ENCODE measurements at places on chromosomes 7 and 10. TPM values are rescaled to one million over a fixed set of nuclear protein-coding genes. Genes with fewer than 3 reads are reported as not detected.

The CLCN1 gene
- 0.12 TPM for total RNA-seq

The PTER gene
- 7.9 TPM for total RNA-seq

The NCF1 gene
- not detected for total RNA-seq

The CALHM3 gene
- total RNA-seq: 20.3 TPM

The SLIT1 gene
- 55.7 TPM for total RNA-seq

The LRRC18 gene
- total RNA-seq: not detected

DNA sequence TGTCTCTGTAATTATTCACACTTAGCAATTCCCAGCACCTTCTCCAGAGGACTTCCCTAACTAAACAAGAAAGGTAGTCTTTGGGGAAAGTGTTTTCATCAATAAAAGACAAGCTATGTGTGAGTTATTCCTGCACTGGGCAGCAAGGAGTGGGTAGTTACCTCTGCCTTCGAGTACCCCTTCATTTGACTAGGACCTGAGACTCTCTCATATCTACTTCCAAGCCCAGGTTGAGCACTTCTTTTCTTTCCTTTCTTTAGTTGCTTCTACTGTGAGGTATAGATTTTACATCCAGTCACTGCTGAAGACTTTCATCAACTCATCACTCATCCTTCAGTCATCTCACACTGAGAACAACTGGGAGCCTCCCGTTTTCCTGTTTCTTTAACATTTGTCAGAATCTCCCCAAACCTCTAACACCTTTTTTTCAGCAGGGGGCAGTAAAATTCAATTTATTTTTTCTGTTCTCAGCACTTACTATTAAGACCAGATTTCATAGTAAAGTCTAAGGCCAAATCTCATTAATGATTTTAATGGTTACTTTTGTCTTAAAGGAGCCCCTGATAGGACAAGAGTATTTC is 80.1 kb upstream of the PRSS1 start:
- no peak for DNase-seq

DNA sequence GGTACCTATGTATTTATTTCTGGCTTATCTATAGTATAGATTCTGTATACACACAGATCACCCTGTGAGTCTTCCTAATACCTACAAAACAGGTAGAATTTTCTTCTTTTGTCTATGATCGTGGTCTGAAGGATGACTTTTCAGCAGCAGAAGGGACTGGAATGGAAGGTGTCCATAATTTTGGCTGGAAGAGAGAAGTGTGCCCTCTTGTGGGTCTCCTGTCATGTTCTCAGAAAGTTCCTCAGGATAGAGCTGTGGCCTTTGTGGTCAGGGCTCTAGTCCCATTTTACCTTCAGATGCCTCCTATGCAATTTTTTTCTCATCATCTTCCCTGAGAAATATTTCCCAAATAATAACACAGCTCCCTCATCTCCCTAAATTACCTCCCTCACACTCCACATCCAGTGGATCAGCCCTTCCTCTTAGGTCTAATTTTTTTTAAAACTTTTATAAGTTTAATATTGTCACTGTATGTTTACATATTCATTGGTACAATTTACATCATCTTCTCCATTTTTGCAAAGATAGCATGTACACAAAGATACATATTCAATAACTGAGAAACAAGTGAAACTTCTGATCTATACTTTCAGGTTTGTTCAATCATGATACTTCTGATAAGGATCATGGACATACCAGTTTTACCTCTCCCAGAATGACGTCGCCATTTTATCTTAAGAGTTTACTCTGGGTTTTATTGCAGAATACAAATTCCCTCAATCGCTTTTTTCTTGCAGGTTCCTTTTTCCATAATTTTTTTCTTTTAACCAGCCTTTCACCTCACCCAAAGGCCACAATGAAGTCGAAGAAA is 112.7 kb downstream of the REEP3 start:
- DNase-seq: no peak

DNA sequence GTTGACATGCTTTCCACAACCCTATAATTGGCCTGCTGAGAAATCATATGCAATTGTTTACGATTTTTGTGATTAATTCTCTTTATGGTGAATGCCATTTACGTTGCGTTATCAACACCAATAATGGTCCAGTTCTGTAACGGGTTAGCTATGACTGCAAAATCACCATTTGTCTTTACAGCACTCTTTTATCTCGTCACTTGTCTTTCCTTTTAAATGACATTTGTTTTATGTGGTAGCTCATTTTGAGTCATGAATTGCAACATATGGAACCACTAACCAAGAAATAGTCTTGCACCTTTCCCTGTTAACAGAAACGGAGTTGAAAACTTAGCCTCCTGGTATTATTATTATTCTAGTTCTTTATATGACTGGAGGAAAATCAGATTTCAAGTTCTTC is 3.1 kb upstream of the KIAA1217 start:
- no peak for DNase-seq

DNA sequence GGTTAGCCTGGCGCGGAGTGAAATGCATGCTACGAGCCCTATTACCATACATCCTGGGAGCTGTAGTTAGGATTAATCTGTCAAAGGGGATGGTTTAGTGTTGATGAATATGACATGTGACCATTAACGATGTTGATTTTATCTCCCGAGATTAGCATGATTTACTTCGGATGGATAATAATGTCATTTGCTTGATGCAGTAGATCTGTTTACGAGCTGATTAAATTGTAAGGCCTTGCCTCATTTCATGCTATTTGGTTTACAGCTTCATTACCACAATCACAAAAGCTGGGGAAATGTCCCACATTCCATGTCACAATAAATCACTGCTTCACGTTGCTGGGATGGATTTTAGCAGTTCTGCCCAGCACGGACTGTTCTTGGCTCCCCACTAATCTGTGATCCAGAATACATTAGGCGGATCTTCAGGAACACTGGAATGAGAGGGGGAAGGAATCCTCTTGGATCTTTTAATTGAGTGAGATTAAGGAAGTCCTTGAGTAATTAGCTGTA is 22.3 kb downstream of the ZNF503 start:
- DNase-seq: no peak

GRCh38 chr10:48710647-48711275 is 26.1 kb downstream of the WDFY4 start:
- no peak for DNase-seq

DNA sequence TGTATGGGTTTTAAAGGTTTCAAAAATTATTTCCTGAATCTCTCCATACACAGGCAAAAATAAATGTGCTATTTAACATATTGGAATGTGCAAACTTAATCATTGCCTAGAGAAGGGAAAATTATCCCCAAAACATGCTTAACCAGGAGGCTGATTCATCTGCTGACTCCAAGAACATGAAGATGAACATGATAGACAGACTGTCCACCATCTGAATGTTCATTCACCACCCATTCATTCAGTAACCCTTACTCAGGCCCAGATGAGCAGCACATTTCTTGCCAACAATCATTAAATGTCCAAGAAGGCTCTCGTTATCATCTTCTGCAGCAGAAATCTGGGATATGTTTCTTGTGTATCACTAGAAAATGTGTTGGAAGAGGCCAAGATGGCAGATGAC is 110.6 kb downstream of the PPP1R9A start:
- no peak for DNase-seq

DNA sequence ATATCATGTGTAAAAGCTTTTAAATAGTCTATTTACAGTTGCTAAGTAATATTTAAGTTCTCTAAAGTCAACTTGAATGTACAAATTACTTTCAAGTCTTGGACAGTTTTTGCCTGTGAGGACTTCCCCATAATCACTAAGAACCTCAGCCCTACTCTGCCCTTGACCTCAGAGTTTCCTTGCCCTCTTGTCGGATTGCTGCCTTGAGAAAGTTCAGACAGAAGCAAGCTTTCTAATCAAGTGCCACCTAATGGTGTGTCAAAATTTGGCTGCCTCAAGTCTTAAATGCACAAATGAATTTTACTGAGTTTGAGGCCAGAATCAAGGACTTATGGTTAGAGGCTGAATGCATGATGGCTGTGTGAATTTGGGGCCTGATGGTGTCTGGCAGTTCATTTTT is 88.3 kb upstream of the KAT6B start:
- peak; percentile 11 for DNase-seq

DNA sequence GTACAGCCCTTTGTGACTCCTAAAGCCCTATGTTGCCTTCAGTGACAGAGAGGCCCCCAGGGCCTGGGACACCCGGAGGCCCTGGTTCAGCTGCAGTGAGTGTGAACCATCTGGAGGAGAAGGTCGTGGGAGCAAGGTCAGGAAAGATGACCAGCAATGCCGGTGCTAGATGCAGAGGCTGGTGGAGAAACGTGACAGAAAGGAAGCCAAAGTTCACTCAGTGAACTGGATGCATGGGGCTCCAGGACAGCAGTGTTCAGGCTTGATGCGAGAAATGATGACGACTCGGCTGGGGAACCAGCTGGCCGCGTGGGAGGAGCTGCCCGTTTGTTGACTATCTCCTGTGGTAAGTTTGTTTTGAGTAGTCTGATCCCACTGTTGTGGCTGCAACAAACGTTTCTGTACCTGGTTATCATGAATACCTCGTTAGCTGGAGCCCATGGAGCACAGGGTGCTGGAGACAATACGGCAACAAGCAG is 54.1 kb upstream of the MKRN1 start:
- no peak for DNase-seq

DNA sequence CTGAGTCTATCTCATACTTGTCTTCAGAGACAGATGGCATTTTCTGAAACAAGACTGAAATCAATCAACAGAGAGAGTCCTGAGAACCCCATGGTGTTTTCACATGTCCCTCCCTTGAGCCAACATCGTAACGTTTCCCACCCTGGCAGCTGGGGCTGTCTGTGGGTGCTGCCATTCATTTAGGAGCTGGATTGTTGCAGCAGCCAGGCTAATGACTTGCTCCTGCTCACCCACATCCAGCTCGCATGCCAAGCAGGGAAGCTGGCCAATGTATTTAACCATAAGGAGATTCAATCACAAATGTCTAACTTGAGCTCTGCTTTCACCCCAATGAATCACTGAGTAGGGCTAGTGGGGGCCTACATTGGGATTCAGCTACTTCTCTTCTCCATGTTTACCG is 146.1 kb downstream of the ADRA2A start:
- DNase-seq: no peak

GRCh38 chr7:157719705-157720655 is 383.2 kb downstream of the DNAJB6 start:
- DNase-seq: no peak

- no peak for DNase-seq
Observed at GRCh38 chr7:14973712-14974428, 71.3 kb upstream of the DGKB start.

DNA sequence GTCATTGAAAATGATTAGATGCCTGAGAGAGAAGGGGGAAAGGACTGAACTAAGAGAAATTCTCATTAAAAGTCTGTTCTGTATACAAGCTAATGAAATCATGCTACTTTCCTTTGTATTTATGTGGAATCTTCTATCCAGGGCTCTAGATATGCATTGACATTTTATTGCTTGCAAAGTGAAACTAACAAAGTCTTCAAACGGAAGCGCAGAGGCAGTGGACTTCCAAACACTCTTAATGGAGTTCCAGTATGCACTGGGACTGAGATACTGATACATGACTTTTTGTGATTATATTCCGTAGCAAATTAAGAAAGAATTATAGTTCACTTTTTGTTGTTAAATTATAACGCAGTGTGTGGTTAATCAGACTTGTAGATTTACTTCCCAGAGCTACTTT is 166.8 kb upstream of the TBX20 start:
- no peak for DNase-seq

DNA sequence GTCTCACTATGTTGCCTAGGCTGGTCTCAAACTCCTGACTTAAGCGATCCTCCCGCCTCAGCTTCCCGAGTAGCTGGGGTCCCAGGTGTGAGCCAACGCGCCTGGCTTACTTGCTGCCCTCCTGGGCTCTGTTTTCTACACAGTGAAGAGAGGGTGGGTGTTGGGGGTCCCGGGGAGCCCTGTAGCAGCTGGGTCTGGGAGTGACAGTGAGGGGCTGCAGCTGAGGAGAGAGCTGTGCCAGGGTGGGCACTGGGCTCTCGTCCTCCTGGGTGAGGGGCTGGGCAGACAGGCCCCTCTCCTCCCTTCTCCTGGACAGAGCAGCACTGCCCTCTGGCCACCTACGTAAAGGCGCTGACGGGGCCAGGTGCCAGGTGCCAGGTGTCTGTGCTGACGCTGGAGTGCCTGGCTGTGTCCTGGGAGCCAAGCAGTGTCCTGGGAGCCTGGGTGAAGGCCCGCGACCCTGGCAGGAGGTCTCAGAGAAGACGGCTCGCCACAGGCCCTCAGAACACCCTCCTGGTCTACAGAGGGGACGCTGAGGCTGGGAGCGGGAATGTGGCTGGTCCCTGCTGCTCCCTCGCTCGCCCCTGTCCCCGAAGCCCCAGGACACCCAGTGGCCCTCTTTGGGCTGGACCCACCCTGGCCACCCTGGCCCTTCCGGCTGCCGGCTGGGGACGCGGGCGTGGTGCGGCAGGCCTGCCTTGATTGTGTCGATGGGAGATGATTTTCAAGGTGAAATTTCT is 35.6 kb downstream of the UNCX start:
- DNase-seq: no peak

DNA sequence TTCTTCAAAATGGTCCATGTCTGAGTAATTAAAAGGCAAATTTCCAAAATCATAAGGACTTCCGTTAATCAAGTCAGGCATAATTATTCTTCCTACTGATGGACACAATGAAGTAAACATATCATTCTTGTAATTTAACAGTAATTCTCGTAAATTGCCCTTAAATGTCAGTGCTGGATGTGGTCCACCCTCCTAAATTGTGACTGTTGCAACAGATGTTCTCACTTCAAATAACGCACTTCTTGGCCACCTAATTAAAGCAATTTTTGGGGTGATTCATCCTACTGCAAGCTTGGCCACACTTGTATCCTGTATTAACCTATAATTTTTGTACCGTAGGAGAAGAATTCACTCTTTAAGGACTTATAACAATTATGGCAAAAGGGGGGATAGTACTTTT is 1.9 kb downstream of the COL1A2 start:
- no peak for DNase-seq

GRCh38 chr7:80294346-80294745 is 159.7 kb downstream of the GNAI1 start:
- no peak for DNase-seq

DNA sequence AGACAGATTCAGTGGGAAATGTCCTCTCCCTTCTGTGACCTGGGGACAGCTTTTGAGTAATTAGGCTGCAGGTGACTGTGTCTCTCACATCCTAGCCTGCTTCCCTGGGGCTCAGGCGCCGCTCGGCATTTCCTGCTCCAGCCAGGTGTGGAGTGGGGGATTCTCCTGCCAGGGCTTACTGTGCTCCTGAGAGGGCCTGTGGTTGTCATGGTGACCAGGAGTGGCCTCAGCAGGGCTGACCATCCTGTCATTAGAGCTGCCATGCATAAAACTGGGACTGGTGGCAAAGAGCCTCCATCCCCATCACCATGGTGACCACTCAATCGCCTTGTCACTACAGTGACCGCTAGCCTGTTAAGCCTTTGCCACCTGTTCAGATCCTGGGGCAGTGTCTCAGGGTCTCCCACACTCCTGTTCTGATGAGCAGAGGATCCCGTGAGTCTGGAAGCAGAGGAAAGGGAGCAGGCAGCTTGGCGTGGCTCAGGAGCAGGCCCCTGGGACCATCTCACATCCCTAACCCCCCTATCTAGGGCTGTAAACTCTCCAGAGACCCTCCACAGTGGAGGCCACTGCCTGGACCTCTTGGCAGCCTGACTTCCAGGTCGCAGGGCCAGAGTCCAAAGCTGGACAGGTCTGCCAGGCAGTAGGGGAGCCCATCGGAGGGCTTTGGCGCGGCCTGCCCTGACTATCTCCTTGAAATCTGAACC is at the start of gene GCK:
GCK (minus strand) TSS at position 154 of the 707 bp plus-strand sequence. CDS start 486 bp downstream, outside the sequence.
- DNase-seq: no peak
